ENCODE measurements at places on chromosomes 3 and 15. TPM values are rescaled to one million over a fixed set of nuclear protein-coding genes. Genes with fewer than 3 reads are reported as not detected.

IGSF10 gene
- 2.6 TPM for polyA plus RNA-seq

LRRN1 gene
- 2.0 TPM for polyA plus RNA-seq

CELF6 gene
- polyA plus RNA-seq = 4.1 TPM

CCR1 gene
- 2.5 TPM for polyA plus RNA-seq

PIGB gene
- polyA plus RNA-seq = 11.5 TPM

BUB1B gene
- 1.6 TPM for polyA plus RNA-seq

MUSTN1 gene
- 3.4 TPM for polyA plus RNA-seq
